ENCODE measurements at places on chromosomes 2 and 18. TPM values are rescaled to one million over a fixed set of nuclear protein-coding genes. Genes with fewer than 3 reads are reported as not detected.

The NPHP1 gene
- 3.0 TPM for total RNA-seq

The ESPNL gene
- under 0.01 TPM for total RNA-seq

The GAL3ST2 gene
- total RNA-seq: 0.74 TPM

The SPEG gene
- total RNA-seq: 12.3 TPM

The GPR45 gene
- 1.7 TPM for total RNA-seq

The ANKRD53 gene
- total RNA-seq: 2.7 TPM

Data from temporal lobe (tissue), 4 donors.